ENCODE measurements at places on chromosomes 1 and 21.
A peak's percentile ranks its signal among the peaks of the same experiment; 100 is the strongest.

GRCh38 chr21:15365751-15366392, 301.1 kb upstream of the NRIP1 start:
- no peak for DNase-seq

GRCh38 chr1:2499986-2500596, 24.0 kb downstream of the PLCH2 start:
- no peak for DNase-seq

- no peak for DNase-seq
These were observed 15.9 kb downstream of the NUF2 start for GRCh38 chr1:163337631-163338030.

- DNase-seq = no peak
These were observed 28.8 kb upstream of the PTGFRN start for GRCh38 chr1:116880917-116881316.

GRCh38 chr1:9589144-9589718, 520 bp downstream of the TMEM201 start:
- peak; percentile 57 for DNase-seq

Data from RPMI8226 (cell line).